NB4 (cell line): ENCODE measurements at places on chromosomes 3 and 15.

GRCh38 chr15:99090011-99090699 is 14.7 kb upstream of the SYNM start:
- DNase-seq, result peak; percentile 76

GRCh38 chr3:50204804-50205412 is at the start of gene SLC38A3:
Gene SLC38A3 (plus strand): TSS chr3:50205271. CDS start chr3:50214200, 8,929 bp downstream.
- DNase-seq, result peak; percentile 38

DNA sequence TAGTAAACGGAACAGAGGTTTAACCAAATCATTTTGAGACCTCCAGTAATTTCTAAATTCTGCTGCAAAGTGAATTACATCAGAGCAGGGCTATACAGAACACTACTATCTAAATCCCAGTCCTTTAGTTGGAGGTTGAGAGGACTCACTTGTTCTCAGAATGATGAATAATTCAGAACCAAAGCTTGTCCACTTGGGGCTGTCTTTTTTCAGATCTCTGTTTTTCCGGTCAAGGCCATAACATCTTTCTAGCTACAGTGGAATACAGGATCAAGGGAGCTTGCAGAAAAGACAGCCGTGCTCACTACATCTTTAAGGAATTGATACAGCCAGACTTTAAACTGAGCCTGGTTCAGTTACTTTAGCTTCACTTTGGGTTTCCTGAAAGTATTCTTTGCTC is 194.5 kb downstream of the EFHB start:
- DNase-seq, result no peak

DNA sequence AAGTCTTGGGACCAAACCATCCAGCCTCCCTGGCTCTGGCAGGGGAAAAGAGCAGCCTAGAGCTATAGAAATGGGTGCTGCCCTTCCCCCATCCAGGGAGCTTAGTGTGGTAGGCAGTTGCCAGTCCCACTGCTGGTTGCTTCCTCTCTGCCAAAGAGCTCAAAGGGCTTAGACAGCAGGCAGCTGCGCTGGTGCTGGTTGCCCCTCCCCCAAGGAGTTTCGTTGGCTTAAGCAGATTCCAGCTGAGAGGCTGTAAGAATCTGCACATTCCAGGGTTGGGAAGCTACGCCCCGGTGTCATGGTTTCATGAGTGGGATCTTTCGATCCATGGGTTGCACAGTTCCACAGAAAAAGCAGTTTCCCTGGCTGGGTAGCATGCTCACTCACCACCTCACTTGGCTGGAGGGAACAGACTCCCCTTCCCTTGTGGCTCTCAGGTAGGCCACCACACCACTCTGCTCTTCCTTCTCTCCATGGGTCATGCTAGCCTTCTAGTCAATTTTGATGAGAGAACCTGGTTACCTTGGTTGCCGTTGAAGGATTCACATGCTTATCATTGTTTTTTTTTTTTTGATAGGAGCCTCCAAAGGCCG is 195.1 kb downstream of the EPHA6 start:
- DNase-seq, result no peak

DNA sequence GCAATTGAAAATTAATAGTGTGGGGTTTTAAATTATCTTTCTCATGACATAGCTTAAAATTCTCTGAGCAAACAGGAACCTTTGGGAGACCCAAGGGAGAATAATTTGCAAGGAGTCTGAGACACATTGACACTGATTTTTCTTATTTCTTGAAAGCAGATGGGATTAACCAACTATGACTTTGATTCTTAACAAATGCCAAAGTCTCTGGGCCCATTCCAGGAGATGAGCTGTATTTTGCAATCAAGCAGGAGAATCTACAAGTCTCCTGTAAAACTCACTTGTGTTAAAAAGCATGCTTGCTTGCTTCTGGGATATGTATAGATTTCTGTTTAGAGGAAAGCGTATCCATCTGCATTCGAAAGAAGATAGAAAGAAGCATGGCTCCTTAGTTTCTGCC is 71.3 kb upstream of the STT3B start:
- no peak for DNase-seq

- DNase-seq, result no peak
Observed at GRCh38 chr3:153614563-153614962, 452.5 kb downstream of the RAP2B start.

DNA sequence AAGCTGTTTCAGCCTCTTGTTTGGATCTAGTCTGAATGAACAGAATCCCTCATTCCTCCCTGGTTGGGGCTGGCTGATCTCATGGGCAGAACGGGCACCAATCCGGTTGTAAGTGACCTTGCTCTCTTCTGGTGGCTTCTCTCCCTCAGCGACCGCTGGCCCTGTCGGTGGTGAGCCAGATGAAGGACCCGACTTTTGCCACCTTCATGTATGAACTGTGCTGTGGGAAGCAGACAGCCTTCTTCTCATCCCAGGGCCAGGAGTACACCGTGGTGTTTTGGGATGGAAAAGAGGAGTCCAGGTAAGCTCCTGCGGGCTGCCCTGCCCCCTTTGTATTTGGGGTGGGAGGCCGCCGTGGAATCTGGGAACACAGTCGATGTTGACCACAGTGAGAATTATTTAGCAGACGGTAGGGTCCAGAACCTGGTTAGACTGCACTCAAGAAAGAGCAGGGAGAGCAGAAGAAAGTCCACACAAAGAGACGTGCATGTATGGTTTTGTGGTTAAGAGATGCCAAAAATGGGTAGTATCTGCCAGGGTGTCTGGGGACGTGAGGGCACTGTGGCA is 138.8 kb downstream of the LRRK1 start:
- no peak for DNase-seq

DNA sequence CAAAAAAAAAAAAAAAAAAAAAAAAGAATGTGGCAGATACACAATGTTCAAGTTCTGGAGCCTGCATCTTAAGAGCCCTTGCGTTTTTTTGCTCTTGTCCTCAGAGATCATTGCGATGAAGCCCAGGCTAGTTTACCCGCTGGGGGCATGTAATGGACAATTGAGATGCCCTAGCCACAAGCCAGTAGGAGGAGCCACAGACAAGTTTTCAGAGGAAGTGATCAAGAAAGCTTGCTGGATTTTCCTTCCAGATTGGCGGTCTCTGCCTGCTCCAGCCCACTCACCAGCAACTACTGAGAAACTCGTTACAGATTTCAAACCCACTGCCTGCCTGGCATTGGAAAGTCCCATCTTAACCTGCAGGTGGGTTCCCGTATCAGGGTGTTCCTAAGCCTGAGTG is 192.1 kb upstream of the EOMES start:
- peak; percentile 29 for DNase-seq

- DNase-seq, result peak; percentile 2
Observed at GRCh38 chr3:24640330-24640877, 145.8 kb upstream of the THRB start.

- DNase-seq, result no peak
Observed at GRCh38 chr3:164222197-164222596, 856.1 kb downstream of the SI start.

- no peak for DNase-seq
Observed at GRCh38 chr3:9101286-9101685, 138.0 kb upstream of the RAD18 start.

GRCh38 chr3:140568842-140569520 is 108.9 kb upstream of the TRIM42 start:
- DNase-seq, result no peak

- no peak for DNase-seq
Observed at GRCh38 chr3:119170821-119171220, 2.6 kb upstream of the UPK1B start.

GRCh38 chr3:70728311-70728710 is 415.9 kb upstream of the MDFIC2 start:
- DNase-seq, result no peak

DNA sequence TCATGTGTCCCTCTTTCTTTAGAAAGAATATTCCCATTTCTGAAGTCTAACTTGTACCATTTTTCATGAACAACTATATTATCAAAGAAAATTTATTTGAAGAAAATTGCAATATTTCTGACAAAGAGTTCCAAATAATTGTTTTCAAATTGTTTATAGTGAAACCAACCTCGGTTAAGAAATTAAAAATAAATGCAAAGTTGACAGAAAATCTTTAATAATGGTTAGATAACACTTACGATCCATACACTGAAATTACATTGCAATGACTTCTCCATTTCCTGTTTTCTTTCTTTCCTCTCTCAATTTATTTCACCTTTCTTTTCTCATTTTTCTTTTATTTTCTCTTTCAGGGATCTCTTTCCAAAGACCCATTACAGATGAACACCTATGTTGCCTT is 125.1 kb downstream of the STAC start:
- no peak for DNase-seq

DNA sequence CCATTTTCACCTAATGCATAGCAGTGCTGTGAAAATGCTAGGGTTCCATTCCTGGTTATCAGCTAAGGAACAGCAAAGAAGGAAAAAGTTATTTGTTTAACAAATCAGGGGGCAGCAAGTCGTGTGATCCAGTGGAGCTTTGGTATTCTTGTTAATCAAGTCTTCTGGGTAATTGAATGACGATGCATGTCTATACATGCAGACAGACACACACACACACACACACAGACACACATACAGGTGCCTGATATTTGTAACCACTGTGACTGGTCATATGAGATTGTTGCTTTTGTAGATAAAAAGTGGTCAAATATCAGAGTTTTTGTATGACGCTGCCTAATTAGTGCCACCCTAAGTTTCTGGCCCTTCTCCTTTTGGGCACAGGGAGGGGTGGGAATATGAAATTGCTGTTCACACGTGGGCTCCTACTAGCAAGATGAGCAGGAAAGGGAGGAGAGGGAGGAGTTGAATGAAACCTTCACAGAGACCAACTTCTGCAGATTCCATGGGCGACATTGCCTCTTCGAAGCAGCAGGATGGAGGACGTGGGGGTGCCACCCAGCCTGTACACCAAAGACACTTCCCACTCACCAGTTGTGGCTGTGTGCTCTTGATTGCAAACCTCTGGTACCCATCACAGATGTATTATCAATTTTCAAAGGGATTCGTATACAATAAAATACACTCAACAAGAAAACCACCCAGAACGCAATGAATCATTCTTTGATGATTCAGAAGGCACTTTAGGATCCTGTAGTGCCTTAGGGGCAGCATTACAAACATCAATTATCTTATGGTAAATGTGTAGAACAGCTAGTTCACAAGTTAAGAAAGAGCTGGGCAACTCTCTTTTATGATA is 281.9 kb upstream of the ICE2 start:
- no peak for DNase-seq

DNA sequence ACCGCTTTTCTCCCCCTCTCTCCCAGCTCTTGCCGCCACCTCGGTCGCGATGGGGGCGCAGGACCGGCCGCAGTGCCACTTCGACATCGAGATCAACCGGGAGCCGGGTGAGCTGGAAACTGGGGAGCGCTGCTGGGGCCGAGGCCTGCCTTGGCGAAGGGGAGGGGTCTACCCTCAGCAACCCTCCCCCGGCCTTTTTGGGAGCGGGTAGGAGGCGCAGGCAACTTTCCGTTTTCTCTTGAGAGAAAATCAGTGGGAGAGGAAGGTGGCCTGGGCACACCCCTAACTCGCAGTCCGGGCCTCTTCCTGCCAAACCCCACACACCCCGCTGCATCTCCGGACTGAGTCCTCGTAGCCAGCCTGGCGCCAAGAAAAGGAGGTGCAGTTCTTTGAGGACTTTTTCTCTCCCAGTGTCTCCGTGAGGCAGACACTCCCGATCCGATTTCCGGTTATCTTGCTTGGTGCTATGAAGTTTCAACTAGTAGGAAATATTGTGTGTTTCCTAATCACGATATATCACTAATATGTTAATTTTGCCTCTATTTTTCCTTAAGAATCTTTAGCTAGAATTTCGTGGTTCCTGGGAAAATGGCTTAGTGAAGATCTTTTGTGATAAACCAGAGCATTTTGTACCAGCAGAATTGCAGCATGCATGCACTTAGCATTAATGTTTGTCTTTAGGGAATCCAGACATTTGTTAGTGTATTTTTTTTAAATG is 631 bp downstream of the NKTR start:
- peak; percentile 86 for DNase-seq

GRCh38 chr3:177126015-177126773 is 71.1 kb downstream of the TBL1XR1 start:
- DNase-seq, result no peak

GRCh38 chr3:119743921-119744320 is 38.0 kb upstream of the NR1I2 start:
- no peak for DNase-seq

GRCh38 chr3:150588027-150588830 is 14.9 kb upstream of the SELENOT start:
- no peak for DNase-seq

DNA sequence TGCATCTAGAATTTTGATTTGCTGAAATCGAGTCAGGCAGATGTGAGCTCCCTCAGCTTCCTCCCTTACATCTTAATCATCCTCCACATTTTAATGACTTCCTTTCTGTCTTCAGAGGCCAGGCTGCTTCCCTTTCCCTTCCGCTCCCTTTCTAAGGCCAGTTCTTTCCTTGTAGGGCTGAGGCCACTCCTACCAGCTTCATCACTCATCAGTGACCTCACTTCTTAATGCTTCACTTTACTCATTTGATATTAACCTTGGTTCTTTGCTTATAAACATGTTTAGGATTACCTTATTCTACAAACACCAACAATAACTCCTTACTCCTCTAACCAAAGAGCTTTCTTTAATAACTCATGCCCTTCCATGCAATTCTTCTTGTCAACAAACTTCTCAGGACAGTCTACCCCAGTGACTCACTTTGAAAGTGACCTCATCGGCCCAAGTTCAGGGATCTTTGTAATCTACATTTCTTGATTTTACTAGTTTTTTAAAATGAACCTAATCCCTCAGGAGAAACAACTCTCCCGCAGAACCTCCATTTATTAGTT is 23.9 kb downstream of the ILDR1 start:
- DNase-seq, result peak; percentile 82

DNA sequence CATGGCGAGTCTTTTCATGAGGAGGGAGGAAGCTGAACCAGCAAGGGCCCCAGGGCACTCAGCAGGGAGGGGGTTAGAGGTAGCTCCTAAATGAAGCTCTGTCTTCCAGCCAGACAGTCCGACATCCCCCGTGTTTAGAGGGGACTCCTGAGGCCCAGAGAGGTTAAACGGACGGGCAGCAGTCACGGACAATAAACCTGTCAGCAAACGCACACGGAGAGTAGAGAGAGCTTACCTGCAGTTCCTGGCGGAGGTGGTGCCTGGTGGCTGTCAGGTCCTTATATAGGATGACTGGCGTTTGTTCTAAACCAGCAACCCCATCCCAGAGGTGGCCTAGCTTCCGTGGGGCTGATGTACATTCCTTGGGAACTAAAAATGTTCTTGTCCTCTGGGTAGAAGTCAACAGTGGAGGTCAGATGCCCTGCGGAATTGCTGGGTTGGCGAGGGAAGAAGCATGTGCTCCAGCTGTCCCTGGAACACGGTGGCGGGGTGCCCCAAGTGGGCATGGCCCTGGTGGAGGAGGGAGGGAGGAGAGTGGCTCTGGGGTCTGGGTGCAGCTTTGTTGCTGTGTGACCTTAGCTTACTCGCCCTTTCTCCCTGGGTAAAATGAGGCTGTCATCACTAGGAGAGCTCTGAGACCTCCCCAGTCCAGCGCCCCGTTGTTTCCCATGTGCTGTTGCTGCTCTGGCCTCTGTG is 2.1 kb downstream of the GHRL start:
- no peak for DNase-seq
